ENCODE measurements at places on chromosomes 2 and 18. TPM values are rescaled to one million over a fixed set of nuclear protein-coding genes. Genes with fewer than 3 reads are reported as not detected.

IL1RN gene
- polyA plus RNA-seq: 0.43 TPM

SLC4A3 gene
- polyA plus RNA-seq: 9.3 TPM

MYL1 gene
- 296 TPM for polyA plus RNA-seq

DRC1 gene
- polyA plus RNA-seq: 8.1 TPM

HSPE1 gene
- 134 TPM for polyA plus RNA-seq

EN1 gene
- not detected for polyA plus RNA-seq

ANKRD36C gene
- 36.3 TPM for polyA plus RNA-seq

NBEAL1 gene
- polyA plus RNA-seq: 6.2 TPM

MERTK gene
- 16.6 TPM for polyA plus RNA-seq

RFX8 gene
- 0.94 TPM for polyA plus RNA-seq

SLC38A11 gene
- polyA plus RNA-seq: 1.1 TPM

OR6B3 gene
- not detected for polyA plus RNA-seq

- no peak for DNase-seq
Measured at GRCh38 chr18:48543228-48543627, 4.4 kb downstream of the CTIF start.

DNA sequence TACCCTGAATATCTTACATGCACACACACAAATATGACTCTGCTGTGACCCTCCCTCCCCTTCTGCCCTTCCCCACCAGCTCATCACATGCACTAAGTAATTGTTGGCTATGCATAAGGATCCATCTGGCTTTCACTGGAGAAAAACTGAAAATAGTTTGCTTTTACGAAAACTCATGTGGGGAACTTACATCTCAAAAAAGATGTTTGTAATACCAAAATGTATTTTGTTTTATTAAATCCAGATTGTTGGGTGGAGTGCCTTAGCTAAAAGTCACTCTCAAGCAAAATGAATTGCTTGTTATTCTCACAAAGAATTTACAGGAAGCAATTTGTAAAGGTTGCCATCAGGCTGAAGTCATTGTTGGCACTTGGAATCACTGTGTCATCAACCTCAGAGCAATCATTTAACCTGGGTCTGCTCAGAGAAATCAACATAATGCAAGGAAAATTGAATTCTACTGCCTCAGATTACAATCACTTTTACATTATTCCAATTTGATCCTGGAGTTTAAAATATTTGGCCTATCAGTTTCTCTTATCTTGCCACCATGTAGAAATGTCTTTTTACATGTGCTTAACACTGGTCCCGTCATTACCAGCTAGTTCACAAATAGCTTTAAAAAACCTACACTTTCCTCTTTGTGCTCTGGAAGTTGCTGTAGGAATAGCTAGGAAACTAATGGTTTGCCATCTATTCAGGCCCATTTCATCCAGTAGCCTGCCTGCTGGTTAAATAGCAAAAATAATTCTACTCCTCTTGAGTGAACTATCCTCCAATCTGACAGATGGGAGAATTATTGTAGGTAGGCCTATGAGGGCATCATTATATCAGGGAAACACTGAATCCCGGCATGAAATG lies 90.3 kb upstream of the TMEM17 start:
- DNase-seq: no peak

GRCh38 chr18:47594621-47595086 lies 335.8 kb downstream of the SMAD2 start:
- no peak for DNase-seq

- no peak for DNase-seq
Measured at GRCh38 chr2:113198048-113198789, 24.4 kb downstream of the PSD4 start.

- no peak for DNase-seq
Measured at GRCh38 chr2:231388725-231389346, 6.7 kb upstream of the B3GNT7 start.

- no peak for DNase-seq
Measured at GRCh38 chr2:109345091-109345490, 216.1 kb downstream of the SH3RF3 start.

DNA sequence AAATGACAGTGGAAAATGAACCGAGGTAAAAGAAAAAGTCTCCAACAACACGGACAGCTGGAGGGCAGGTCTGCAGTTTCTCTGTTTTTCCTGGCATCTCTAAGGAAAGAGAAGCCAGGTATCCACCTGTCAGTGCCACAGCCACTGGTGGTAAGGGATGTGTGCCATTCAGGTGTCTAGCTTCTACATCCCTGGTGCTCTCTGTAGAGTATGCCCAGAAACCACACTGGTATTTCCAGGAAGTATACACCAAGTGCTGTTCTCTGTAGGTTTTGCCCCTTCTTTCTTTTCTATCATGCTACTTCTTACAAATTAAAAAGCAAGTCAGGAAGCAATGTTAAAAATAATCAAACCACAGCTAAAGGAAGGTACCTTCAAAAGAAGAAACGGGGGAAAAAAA lies 7.6 kb upstream of the AGFG1 start:
- no peak for DNase-seq

DNA sequence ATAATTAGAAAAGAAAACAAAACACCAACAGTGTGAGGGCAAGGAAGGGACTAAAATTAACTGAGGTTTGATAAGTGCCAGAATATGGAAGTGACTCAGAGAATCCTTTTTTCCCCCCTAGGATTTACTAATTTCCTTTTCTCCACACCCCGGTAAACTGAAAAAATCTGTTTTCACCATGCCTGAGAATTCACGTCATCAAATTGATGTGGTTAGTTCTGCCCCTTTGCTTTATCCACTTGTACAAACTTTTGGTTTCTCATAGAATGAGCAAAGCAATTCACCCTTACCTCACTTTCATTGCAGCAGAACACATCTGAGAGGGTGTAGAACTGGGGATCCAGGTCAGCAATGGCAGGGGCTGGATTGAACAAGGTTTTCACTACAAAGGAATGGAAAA lies 57.8 kb downstream of the RBKS start:
- DNase-seq: no peak

DNA sequence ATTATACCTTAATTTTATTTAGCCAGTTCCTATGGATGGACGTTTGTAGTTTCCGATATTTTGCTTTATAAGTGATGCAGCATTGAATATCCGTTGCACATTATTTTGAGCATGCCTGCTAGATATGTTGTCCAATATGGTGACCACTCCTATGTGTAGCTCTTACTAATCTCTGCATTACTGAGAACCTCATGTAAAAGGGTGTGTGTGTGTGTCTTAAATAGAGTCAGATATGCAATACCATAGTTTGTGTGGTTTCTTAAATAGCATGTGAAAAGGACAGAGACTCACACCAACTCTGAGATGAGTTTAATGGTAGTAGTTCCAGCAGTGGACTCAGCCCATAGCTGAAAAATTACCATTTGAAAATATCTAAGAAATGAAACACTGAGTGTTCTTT lies 32.3 kb downstream of the CD8A start:
- no peak for DNase-seq

DNA sequence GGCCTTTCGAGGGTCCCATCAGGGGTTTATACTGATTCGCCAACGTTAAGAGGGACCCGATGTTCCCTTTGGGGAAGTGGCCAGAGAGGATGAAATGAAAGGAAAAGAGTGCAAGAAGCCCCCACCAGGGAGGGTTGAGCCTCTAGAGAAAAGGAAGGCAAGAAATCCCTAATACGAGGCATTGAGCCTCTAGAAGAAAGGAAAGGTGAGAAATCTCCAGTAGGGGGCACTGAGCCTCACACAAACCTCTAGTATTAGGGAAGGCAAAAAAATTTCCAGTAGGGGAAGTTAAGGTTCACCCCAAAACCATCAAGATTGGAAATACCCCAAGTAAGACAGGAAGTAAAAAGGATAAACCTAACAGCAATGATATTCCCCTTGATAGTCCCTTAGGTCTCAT lies 9.8 kb upstream of the SAP130 start:
- no peak for DNase-seq

DNA sequence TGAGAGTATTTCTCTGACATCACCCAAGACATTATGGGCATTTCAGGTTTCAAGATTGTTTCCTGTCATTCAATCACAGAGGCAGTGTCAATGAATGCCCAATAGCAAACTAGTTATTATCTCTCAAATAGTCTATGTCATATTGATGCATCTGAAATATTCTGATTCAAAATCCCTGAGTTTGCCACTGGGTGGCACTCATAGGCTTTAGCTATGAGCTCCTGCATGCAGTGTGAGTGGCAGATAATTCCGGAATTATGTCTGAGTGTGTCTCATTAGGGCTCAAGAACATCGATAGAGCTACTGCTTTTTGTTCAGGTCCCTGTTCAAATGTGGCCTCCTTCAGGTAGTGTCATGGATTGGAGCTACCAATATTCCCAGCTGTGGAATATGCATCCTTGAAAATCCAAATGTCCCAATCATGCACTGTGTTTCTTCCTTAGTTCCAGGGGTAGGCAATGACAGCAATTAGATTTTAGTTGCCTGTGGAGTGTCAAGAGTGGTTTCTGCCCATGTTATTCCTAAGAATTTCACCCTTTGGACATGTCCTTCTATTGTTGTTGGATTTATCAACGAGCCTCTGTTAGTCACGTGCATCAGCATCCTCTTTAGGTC lies 7.8 kb upstream of the OR6B3 start:
- DNase-seq: peak; percentile 23

- no peak for DNase-seq
Measured at GRCh38 chr18:9519399-9519798, 44.1 kb downstream of the RALBP1 start.

GRCh38 chr2:128300151-128301020 lies 18.3 kb downstream of the HS6ST1 start:
- DNase-seq: no peak

GRCh38 chr2:42327125-42327524 lies 33.9 kb downstream of the COX7A2L start:
- no peak for DNase-seq

GRCh38 chr2:70828115-70828514 lies 7.5 kb downstream of the CD207 start:
- DNase-seq: no peak

DNA sequence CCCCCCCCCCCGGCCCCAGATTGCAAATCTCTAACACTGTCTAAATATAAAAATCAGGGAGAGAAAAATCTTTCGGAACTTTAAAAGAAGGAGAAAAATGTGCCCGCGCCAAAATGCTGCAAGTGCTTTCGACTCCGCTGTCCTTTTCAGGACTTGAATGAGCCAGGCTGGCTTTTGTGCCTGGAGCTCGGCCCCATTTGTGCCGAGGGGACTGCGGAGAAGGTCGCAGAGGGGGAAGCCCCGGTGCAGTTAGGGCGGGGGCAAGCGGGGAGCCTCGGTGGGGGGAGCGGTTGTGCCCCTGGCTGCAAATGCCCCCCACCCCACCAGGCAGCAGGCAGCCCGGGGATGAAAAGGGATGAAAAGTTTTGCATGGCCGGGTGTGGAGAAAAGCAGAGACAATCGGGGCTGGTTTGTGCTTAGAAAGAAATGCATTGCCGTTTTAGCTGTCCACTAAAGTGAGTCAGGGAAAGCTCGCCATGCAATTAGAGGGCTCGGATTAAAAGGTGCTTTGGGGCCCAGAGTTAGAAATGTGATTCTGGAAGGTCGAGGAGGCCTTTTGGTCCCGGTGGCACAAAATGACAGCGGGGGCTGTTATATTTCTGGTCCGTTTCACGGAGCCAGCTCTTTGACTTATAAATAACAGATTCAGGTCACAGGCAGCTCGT lies 1.6 kb downstream of the INHBB start:
- no peak for DNase-seq

- peak; percentile 19 for DNase-seq
Measured at GRCh38 chr18:63366213-63367052, 573 bp downstream of the KDSR start.

DNA sequence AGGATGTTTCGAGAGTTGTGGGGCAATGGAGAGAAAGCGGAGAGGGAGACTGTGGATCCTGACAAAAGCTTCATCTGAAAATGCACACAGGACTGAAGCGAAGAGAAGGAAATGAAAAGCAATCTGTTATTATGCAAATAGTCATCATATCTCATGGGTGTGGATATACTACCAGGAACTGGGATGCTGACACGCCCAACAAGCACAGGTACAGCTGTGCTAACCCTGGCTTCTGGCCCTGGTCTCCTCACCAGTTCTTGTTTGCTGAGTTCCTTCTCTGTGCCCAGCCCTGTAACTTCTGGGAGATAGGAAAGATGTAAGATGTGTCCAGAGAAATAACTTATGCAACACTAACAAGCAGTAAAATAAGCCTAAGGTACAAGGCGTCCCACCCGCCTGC lies 358.8 kb downstream of the CMPK2 start:
- no peak for DNase-seq

DNA sequence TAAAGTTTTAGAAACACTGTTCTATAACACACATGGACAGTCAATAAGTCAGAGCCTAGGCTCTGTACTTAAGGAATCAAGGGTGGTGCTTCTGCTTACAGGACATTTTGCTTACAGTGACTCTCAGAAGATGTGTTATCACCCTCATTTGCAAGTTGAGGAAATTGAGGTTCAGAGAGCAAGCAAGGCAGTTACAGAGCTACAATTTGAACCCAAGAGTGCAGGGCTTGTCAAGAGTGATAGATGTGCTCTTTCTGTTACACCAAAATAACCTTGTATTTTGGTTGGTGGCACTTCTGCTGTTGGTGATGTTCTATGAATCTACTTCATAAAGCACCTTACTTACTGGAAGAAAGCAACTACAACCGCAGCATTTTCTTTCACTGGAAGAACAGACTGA lies 170.2 kb downstream of the THADA start:
- no peak for DNase-seq

DNA sequence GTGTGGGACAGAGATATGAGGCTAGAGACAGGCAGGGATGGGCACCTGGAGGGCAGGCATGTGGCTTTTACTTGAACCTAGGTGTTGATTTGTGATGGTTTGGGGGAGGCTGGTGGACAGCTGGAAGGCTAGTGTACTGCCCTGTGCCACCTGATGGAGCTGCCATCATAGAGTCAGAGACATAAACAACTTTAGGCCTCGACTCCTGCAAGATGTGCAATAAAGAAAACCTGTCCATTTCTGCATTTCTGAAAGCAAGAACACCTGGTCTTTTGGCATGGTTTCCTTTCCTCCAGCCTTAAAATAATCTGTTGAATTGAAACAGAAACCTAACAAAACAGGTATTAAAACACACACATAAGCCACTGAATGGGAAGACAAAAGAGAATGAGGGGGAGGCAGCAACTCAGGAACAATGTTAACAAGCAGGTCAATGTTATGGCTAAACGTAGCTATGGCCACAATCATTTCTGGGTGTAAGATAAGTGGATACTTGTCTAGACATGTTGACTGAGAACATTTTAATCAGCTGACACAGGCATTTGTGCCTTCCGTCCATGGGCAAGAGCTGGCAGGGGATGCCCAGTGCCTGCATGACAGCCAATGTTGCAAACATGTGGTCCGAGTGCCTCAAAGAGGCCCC lies 87.8 kb downstream of the KCTD1 start:
- DNase-seq: peak; percentile 23

GRCh38 chr2:176967911-176968450 lies 244.6 kb upstream of the HNRNPA3 start:
- no peak for DNase-seq
